ENCODE measurements at places on chromosomes 2 and 18.

DNA sequence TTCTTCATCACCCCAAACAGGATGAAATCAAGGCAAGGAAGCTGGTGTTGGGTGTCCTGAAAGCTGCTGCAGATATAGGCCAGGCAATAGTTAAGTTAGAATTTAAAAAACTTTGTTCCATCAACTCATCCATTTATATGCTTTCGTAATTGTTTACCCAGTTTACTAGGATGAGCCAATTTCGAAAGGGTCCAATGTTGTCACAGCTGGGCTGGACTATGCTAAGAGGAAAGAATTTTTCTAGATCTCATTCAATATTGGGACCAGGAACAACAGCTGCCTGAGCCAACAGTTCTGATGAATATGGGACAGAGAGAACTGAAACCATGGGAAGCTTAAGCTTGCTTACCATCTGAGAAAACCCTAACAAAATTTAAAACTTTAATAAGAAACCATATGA is 21.6 kb upstream of the SP3 start:
- DNase-seq, result no peak

DNA sequence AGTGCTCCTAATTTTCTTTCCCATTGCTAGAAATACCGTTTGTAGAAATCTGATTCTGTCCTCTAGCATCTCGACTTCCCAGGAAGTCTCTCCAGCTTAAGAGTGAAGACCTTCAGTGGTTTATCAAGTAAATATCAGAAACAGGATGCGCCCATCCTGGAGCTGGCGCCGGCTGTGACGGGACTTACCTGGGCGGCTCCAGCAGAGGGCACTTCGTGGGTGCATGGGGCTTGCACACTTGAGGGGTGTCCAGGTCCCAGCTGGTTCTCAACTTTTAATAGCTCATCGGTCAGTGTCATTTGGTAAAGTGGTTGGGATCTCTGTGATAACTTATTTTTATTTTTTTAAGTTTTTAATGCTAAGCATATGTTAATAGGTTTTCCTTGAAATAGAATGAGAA is 167.0 kb upstream of the TPO start:
- DNase-seq, result no peak

- no peak for DNase-seq
These were observed 91.6 kb downstream of the TMX3 start for GRCh38 chr18:68623342-68623741.

DNA sequence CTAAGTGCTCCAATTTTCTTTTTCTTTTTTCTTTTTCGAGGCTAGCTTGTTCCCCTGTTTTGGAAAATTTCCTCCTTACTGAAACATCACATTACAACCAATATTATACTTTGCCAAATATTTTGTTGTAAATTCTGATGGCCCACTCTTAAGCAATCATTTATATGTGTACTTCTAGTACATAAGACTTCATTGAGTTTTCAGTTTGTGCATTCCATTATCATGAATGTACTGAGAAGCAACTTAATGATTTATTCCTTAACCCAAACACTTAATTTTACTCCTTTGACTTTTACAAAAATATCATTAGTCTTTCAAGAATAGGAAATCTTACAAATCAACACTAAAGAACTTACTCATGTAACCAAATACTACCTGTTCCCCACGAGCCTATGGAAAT is 242.4 kb downstream of the ARHGAP15 start:
- DNase-seq, result no peak

- DNase-seq, result no peak
These were observed 102.0 kb upstream of the DNMT3A start for GRCh38 chr2:25443766-25444165.

DNA sequence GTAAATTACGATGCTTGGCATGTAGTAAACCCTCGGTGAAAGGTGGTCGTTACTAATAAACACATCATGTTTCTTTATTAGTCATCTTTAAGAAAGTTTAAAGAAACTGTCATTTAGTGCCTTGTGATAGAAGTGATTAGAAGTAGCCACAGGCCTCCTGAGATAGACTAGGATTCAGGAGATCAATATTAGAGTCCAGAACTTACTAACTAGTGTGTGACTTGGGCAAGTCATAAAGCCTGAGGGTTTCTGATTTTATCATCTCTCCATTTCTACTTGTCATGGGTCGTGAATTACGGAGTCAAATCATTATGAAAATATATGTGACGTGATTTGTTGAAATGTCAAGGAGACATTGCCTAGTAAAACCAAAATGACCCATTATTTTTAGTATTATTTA is 6.7 kb downstream of the RPE start:
- DNase-seq, result no peak

- DNase-seq, result no peak
These were observed 2.7 kb upstream of the ESPNL start for GRCh38 chr2:238097201-238097987.

DNA sequence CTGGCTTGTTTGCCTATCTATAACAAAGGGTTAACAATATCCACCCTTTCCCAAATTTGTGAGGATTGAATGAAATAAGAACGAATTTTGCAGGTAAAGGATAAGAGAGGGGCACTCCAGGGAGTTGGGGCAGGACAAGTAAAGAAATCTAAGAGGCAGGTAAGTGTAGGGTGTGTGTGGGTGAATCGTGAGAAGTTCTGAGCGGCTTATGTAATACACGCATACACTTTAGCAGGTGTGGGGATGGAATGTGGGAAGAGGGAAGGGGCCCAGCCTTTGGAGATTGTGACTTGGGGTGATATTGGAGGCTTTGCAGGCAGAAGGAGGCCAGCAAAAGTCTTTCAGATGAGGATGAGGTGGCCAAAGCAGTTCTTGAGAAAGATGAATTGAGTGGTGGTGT is 83.2 kb upstream of the AQP4 start:
- DNase-seq, result no peak

DNA sequence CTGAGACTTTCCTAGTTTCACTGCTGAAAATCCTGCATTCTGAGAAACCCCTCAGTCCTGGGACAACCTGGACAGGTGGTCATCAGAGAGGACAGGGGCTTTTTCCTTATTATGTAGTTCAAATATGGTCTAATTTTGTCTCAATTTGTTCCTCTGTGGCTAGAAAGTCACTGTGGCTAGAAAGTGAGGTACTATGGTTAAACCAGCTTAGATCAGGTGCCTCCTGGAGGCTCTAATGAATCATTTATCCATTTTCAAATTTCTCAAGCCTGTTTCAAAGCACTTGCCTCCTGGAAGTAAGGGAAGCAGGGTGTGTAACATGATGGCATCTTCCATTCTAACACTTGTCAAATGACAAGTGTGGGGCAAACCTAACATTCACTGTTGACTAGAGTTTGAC is 326.8 kb downstream of the PIK3C3 start:
- no peak for DNase-seq

- no peak for DNase-seq
These were observed 105.5 kb downstream of the ARL6IP6 start for GRCh38 chr2:152823905-152824304.

- no peak for DNase-seq
These were observed 62.3 kb downstream of the ADCY3 start for GRCh38 chr2:24857746-24858145.

DNA sequence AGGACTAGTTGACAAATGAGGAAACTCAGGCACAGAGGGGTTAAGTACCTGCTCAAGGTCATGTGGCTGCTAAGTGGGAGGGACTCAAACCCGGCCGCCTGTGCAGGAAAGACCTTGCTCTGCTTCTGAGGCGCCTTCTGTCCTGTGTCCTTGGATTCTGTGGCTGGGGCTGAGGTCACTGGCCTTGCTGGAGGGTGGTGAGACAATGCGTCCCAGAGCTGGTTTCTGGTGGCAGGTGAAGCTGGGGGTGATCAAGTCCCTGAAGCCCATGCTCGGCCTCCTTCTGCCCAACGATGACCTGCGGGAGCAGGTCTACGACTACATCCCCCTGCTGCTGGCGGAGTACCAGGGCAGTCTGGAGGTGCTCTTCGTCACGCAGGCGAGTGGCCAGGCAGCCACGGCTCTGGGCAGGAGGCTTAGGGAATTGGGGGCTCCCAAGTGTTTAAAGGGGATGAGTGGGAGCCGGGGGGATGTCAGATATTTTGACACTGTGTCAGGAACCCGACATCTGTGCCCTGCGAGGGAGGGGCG is 16.1 kb downstream of the MROH2A start:
- no peak for DNase-seq

DNA sequence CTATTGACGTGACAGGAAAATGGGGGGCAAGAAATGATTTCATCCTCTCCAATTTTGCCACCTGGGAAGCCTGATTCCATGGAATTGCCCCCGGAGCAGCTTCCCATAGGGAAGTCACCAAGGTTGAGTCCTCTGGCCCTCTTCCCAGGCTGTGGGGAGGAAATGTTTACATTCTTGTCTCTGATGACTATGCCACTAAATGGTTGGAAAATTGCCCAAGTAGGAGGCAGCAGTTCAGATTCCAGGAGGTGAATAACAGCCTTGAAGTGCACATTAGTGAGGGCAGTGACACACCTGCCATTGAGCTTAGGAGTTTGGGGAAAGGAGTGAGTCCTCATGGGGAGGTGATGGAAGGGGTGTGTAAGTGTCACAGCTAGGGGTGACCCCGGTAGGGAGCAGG is 449.2 kb upstream of the DCC start:
- DNase-seq, result no peak

DNA sequence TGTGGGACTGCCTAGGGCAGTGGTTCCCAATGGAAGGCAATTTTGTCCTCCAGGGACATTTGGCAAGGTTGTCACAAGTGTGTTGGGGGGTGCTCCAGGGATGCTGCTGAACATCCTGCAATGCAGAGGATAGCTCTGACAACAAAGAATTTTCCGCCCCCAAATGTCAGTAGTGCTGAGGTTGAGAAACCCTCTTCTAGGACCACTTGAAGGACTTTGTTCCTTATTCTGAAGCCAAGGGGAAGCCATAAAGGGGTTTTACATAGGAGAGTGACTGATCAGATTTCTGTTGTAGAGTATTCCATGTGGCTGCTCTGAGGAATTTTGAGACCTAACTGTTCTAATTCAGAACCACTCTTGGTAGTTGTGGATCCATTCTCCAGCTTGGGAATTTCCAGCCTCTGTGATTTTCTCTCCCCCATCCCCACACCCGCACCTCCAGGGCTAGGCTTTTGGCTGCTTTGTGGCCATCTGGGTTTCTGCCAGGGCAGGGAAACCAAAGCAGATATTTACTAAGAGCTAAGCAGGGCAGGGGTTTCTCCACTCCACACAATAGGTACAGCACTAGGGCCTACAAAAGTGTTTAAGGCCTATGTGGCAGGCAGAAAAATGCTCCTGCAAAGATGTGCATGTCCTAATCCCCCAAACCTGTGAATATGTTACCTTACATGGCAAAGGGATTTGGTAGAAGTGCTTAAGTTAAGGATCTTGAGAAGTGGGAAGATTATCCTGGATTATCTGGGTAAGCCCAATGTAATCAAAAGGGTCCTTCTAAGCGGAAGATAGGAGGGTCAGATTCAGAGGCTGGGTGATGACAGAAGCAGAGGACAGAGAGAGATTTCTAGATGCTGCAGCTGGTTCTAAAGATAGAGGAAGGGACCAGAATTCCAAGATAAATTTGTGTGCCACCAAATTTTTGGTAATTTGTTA is 135.4 kb downstream of the TMEM17 start:
- DNase-seq, result no peak

- DNase-seq, result no peak
These were observed 32.5 kb downstream of the CMPK2 start for GRCh38 chr2:6833300-6833604.

- no peak for DNase-seq
These were observed 17.8 kb upstream of the SCLY start for GRCh38 chr2:238042849-238043584.

DNA sequence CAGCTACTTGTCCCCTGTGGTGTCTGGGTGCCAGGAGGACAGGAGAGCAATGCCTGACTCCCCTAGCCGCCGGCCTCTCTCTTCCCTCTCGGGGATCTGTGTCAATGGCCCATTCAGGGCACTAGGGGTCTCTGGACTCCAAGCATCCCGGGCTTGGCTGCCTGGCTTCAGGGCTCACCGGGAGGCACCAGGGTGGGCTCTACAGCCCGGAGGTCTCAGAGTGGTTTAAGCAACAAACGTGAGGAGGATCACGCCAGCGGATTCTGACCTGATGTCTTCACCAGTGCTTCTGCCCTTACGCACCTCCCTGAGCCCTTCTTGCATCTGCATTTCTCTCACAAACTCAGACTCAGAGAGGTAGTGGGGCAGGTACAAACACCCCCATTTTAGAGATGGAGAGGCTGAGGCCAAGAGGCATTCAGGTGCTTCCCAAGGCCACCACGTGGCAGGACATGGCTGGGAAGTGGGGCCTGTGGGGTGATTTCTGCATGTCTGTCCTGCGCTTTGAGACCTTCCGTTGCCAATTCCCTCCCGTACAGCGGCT is 243.0 kb downstream of the CELF4 start:
- no peak for DNase-seq

- no peak for DNase-seq
These were observed 496.7 kb upstream of the PIK3C3 start for GRCh38 chr18:41458376-41458775.

DNA sequence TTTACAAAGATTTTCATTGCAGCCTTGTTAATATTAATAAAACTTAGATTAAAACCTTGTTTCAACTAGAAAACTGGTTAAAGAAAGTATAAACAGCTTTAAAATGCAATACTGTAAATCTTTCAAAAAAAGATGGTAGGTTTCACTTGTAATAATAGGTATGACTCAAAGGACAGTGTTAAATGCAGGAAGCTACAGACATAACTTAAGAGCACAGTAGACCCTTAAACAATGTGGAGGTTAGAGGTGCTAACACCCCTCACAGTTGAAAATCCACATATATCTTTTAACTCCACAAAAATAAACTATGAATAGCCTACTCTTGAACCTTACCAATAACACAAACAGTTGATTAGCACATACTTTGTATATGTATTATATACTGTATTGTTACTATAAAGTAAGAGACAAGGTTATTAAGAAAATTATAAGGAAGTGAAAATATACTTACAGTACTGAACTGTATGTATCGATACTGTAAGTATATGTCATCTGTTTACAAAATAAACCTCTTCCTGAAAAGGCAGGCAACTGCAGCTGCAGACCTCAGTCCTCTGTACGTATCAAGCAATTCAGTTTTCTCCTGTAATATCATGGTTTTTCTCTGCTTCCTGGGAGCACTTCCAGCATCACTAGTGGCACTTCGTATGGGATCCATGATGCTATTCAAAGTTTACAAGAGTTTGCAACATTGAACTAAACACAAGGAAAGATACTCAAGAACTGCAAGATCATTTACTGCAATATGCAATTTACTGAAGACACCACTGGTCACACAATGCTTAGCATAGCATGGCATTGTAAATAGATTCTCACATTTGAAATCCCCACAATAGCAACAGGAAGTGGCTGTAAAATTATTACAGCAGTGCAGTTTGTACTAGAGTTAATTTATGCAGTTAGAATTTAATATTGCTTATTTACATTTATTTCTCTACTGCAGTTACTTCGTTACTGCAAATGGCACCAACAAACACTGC is 610.5 kb upstream of the LRRTM4 start:
- DNase-seq, result no peak

Measured in stimulated activated CD4-positive, alpha-beta T cell treated with anti-CD3 and anti-CD28 coated beads, TNF-alpha, amount 100 ng/mL, for 1 hour (primary cell).